Activated naive CD4-positive, alpha-beta T cell treated with Interleukin-2 at 50 U/mL for 16 hours (primary cell): ENCODE measurements at places on chromosomes 1 and 21.

- DNase-seq, result no peak
These were observed 4.4 kb downstream of the IFI16 start for GRCh38 chr1:159014003-159014571.

DNA sequence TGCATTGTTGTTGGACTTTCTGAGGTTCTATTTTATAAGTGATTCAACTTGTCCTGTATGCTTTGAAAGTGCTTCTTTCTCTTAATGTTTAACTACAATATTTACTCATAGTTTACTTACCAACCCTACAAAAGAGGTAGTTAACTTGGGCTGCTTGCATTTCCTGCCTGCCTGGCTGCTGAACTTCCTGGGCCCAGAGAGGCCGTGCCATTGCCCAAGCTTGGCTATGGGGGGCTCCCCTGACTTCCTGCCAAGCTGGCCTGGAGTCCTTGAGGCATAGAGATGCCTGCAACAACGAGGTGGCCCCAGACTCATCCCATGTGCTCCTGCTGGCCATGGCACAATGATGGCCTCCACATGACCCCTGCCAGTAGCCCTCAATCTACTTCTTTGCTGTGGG lies 361.6 kb upstream of the PLD5 start:
- DNase-seq, result no peak

GRCh38 chr1:2050793-2051682 lies 827 bp downstream of the PRKCZ start:
- no peak for DNase-seq

GRCh38 chr1:40817791-40818263 lies 34.2 kb downstream of the KCNQ4 start:
- no peak for DNase-seq
